ENCODE measurements at places on chromosomes 6 and 20. TPM values are rescaled to one million over a fixed set of nuclear protein-coding genes. Genes with fewer than 3 reads are reported as not detected.
A peak's percentile ranks its signal among the peaks of the same experiment; 100 is the strongest.

The PSMB9 gene
- 54.7 TPM for total RNA-seq

The ID4 gene
- 0.83 TPM for total RNA-seq

The SLC26A8 gene
- not detected for total RNA-seq

The HLA-DOB gene
- 0.26 TPM for total RNA-seq

The SLC32A1 gene
- total RNA-seq: not detected

The C20orf202 gene
- total RNA-seq: under 0.01 TPM

The RANBP9 gene
- 39.8 TPM for total RNA-seq

DNA sequence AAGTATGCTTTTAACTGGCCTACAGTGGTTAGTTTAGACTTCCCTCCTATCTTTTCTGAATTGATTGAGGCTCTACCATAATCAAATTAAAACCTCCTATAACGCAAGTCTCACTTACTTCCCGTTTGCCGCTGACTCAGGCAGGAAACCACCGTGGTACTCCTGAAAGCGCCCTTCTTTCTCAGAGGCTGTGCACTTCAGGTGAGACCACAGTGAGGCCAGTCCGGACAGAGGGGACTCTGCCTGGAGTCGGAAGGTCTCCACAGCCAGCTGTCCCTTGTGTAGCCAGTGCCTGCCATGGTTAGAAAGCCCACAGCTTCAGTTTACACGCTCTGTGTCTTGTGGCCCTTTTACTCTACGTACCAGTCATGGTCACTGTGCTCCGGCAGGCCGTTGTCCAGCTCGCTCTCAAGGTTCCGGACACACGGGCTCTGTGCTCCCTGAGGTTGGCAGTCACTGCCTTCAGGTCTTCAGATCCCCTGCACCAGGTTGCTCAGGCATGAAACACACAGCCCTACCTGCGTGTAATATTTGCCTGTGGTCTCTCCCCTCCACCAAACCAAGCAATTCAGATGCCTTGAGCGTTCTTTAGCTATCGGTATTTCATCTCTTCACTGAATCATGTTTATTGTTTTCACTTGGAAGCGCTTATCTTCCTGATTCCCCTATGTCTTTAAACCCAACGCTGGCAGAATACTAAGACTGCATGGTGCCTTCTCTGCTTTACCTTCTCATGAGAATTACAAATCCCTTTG lies 178.8 kb downstream of the SMOC2 start:
- no peak for DNase-seq

- DNase-seq: peak; percentile 2
These were observed 78.6 kb upstream of the AKAP12 start for GRCh38 chr6:151160929-151161757.

DNA sequence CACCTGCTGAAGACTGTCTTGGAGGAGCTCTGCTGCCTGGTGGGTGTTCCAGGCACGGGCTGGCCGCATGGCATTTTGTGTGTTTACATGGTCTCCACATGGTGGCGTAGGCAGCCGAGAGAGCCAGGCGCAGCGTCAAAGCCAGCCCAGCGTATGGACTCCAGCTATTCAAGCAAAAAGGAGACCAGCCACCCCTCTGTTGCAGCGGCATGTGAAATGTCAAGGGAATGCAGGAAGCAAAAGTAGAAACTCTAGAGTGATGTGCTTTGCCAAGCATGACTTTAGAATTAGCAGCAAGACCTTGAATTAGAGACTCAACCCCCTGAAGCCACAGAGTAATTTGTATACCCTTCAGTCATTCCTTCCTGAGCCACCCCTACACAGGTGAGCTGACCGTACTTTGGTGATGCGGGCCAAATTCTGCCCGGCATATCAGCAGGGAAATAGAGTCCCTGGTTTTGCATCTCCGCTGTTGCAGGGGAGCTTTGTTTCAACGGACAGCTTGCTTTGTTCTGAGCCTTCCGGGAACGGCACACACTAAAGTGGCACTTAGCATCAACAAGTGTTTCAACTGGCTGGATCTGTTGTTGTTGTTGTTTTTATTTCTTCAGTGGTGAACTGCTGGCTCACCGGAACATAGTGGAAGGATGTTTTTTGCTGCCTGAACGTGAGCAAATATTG lies 48.5 kb downstream of the FNDC1 start:
- peak; percentile 53 for DNase-seq

DNA sequence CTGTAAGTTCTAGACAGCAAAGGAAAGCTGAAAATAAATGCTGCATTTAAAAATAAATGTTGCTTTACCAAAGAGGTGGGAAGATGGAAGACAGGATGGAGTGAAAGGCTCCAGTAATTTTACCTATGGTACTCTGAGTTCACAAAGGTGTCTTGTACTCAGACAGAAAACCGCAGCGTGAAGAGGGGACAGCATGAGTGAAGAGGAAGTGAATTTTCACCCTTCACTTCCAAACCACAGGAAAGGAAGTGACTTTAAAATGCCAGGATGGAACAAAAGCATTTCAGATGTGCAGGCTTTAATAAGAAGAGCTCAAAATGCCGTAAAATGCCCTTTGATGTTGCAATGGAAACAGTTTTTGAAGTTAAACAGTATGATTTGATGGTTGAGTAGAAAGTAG lies 91.2 kb upstream of the TINAG start:
- no peak for DNase-seq

GRCh38 chr6:149265945-149266344 lies 51.6 kb upstream of the TAB2 start:
- DNase-seq: no peak

- DNase-seq: no peak
These were observed 684 bp downstream of the PAQR8 start for GRCh38 chr6:52362443-52363227.

DNA sequence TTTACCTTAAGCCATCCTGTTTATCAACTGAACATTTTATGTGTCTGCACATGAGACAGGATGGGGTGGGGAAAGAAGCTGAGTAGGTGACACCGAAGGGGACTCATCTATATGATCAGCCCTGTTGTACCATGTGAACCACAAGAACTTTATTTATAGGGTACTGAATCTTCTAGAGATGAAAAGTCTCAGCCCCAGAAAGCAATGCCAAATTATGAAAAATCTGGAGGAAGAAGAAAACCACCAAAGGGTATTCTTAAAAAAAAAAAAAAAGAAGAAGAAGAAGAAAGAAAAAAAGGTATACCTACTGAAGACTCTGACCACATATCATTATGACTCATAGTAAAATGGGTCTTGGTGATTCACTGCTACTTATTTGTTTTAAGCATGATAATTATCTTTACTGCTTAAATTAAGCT lies 39.8 kb upstream of the HBS1L start:
- peak; percentile 52 for DNase-seq

DNA sequence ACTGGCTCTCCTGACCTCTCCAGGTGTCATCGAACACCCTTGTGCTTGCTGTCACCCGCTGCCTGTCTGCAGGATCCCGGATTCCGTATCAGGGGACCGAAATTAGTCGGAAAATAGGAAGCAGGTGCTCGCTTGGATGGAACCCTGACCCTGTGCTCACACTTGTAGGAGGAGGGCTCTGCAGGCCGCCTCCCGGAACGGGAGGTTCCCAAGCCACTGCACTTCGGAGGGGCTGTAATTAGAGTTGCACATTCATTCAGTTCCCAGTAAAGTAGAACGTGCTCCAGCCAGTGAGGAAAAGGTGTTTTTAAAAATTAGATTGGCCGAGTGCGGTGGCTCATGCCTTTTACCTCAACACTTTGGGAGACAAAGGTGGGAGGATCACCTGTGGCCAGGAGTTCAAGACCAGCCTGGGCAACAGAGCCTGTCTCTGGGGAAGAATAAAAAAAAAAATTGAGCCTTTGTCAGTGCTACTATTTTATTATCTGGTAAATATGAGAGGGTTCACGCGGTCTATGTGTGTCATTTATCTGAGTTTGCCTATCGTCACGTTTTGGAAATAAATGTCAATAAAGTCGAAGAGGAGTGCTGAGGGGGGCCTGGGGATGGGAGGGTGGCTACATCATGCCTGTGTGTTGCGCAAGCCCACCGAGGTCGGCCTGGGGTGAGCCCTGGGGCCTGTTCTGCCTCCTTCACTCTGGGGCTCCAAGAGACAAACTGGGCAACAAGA lies 1.5 kb upstream of the GMEB2 start:
- peak; percentile 60 for DNase-seq

DNA sequence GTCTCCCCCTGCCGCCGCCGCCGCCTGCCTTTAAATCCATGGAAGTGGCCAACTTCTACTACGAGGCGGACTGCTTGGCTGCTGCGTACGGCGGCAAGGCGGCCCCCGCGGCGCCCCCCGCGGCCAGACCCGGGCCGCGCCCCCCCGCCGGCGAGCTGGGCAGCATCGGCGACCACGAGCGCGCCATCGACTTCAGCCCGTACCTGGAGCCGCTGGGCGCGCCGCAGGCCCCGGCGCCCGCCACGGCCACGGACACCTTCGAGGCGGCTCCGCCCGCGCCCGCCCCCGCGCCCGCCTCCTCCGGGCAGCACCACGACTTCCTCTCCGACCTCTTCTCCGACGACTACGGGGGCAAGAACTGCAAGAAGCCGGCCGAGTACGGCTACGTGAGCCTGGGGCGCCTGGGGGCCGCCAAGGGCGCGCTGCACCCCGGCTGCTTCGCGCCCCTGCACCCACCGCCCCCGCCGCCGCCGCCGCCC lies 474 bp downstream of the CEBPB start:
- no peak for DNase-seq

GRCh38 chr6:157964100-157964499 lies 17.6 kb upstream of the SYNJ2 start:
- peak; percentile 52 for DNase-seq

DNA sequence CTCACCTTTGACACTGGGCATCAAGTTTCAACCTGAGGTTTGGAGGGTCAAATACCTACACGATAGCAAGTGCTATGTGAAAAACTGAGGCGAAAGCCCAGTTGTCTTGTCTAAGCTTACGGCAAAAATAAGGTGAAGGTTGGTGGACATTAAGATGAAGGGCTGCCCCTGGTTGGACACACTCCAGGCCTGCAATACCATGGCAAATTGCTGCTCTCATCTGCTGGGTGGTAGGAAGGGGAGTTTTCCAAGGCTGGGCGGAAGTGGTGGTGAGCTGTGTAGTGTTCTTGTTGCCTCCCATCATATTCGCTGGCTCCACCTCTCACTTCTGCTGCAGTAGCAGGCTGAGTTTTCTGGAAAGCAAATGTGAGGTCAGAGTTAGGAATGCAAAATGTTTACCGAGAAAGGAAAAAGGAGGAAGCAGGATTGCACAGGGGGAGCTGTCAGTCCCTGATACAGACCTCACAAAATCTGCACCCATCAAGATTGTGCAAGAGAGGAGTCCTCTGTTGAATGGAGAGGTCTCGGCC lies 33.7 kb downstream of the SCP2D1 start:
- no peak for DNase-seq

- DNase-seq: peak; percentile 88
These were observed 25.4 kb upstream of the FOXF2 start for GRCh38 chr6:1363729-1364572.

GRCh38 chr6:148239801-148240460 lies 102.7 kb upstream of the SASH1 start:
- DNase-seq: no peak

GRCh38 chr6:107617341-107617932 lies 127.5 kb downstream of the SOBP start:
- DNase-seq: no peak

- DNase-seq: no peak
These were observed 232.1 kb downstream of the LRFN2 start for GRCh38 chr6:40355066-40355465.

DNA sequence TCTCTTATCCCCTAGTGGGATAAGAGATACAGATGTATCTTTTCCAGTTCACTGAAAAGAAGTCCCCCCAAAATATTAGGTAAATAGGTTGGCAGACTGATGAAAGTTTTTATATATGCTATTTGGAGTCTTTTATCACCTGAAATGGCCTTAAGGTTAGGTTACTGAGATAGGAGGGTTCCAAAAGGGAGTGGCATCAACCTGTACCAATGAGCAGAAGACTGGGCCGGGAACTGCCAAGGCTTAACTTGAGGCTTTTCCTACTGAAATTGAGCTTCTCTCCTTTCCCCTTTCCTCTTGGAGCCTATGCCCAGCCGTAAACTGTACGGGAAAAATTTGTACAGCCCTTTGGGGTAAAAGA lies 42.0 kb downstream of the EIF2S2 start:
- DNase-seq: no peak

- no peak for DNase-seq
These were observed 36.9 kb downstream of the ARID1B start for GRCh38 chr6:156814036-156814581.

DNA sequence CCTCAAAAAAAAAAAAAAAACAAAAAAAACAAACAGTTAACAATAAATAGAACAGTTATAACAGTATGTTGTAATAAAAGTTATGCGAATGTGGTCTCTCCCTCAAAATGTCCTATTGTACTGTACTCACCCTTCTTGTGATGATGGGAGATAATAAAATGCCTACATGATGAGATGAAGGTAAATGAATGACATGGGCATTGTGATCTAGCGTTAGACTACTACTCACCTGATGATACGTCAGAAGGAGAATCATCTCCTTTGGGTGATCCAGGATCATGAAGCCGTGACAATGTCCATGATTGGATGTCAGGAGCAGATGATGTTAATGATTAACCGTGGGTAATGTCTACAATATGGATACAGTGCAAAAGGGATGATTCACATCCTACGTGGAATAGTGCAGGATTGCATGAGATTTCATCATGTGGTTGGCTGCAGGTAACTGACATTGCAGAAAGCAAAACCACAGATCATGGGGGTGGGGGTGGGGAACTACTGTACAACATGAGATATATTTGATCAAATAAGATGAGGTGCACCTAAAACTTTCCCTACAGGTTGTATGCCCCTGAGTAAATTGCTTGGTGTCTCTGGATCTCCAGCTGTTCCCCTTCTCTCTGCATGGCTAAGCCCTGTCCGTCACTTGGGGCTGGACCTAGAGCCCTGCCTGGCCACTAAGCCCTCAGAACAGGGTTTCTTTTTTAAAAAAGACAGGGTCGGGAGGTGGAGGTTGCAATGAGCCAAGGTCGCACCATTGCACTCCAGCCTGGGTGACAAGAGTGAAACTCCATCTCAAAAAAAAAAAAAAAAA lies 6.2 kb upstream of the RBCK1 start:
- peak; percentile 83 for DNase-seq

DNA sequence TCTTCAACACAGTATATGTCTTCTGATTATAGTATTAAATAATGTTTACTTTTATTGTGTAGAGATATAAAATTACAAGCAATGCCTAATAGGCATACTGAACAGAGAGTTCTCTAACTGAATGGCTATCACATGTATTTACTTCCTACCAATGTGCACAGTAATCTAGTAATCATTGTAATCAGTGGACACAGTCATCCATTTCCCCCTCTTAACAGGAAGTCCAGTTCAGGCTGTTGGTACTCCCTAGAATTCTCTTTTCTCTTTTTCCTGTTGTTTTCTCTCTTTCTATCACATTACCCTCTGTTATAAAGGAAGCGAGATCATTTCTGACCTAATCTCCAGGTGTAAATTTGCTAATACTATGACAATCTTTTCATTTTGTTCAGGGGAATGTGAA lies 172.5 kb downstream of the HTR1B start:
- DNase-seq: no peak

Measured in fibroblast of lung (primary cell).